Cardiac fibroblast (primary cell): ENCODE measurements at places on chromosomes 2 and 18.

DNA sequence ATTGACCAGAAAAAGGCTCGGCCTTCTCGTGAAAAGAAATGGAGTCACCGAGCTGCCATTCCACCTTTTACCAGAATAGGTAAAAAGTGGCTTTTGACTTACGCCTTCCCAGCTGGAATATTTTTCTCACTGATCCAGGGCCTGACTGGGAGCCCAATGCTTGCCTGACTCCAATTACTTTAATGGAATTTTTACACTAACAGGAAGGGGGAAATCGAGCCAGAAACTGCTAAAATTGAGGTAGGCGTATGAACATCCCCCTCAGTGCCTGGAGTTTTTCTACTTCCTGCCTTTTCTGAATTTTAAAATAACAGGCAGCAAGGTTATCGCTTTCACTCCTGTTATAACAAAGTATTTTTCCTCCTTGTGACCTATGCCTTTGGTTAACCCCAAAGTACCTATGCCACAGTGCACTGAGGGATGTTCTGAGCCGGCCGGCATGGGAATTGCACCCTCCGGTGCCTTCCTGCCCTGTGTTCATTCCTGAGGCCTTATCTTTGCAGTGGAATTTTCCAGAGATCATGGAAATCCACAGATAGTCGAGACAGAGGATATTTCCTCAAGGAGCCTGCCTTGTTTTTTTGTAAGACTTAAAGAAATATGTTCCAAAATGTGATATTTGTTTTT is 18.3 kb upstream of the RPL31 start:
- DNase-seq: no peak

DNA sequence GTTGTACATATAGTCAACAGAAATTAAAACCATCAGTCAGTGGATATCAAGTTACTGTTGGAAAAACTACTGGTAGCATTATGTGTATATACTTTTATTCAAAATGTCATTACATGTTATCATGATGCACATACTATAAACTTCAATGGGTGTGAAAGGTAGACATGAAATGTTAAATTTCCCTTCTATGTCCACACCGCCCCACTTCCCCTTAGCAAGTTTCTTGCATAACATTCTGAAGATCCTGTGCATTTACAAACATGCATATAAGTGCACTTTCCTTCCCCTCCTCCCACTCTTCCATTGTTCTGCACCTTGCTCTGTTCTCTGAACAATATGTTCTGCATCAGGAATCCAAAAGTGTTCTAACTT is 16.6 kb upstream of the HK2 start:
- no peak for DNase-seq

GRCh38 chr2:169452080-169452479 is 27.2 kb upstream of the BBS5 start:
- DNase-seq: peak; percentile 69

GRCh38 chr2:143140864-143141661 is 11.8 kb downstream of the ARHGAP15 start:
- DNase-seq: no peak

DNA sequence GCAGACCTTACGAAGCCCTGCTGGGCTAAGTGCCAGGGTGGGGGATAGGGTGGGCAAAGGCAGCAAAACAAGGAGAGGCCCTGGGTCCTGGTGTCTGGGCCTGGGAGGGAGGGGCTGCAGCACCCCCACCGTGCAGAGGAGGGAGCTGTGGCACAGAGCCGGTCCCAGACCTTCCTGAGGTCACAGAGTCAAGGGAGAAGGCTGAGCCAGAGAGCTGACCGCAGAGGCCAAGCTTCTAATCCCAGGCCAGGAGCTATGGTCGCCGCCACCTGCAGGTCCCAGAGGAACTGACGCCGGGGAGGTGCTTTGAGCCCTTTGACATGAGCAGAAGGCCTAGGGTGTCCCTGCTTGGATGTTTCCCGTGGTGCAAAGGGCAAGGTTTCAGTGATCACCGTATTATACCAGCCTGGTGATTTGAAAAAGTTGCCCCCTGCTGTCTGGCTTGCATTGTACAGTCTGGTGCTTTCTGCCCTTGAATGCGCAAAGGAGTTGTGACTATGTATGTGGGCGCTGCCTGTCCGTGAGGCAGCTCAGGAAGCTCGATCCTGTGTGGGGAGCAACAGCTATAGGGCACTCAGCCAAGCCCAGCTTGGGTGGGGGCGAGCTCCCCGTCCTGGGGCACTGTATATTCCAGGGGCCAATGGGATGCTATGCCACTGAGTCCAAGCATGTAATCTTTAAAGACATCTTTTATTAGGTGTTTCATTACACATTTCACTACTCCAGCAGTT is 44.3 kb downstream of the EDAR start:
- DNase-seq: no peak

DNA sequence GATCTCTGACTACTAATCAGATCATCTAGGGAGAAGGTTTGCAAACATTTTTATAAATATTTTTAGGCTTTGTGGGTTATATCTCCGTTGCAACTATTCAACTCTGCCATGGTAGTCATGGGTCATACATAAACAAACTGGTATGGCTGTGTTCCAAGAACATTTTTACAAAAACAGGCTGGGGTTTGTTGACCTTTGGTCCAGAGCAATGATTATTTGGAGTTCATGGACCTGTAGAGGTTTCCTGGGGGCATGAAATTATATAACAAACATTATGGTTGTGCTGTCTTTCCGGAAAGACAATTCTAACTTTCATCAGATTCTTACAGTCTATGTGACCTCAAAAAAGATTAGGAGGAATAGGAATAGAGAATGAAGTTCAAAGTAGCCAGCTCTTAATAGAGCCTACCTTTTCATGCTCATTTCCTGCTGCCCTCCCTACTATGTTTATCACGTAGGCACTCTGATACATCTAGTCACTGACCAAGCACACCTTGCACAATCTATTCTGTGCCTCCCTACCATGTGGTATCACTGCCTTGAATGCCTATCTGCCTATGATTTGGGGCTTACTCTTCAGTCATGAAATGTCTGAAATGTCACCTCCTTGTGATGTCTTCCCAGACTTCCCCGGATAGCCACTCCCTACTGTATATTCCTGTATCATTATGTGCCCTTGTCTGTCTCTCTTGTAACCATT is 102.4 kb upstream of the SCN1A start:
- peak; percentile 76 for DNase-seq

DNA sequence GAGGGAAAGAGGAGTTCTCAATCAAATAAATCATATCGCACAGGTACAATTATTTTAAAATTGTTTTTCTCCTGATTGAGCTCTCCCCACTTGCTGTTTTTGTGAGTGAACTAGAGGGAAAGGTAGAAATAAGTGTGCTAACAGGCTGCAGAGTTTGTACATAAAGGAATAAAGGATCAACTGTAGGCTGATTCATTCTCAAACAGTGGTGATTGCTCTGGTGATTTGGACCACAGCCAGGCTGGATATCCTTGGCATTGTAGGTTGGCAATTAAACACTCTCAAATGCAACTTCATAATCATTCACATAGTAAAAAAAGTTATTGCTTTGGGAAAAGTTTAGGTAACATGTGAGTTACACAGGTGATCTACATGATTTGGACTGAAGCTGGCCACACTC is 29.8 kb downstream of the LRP1B start:
- DNase-seq: no peak

DNA sequence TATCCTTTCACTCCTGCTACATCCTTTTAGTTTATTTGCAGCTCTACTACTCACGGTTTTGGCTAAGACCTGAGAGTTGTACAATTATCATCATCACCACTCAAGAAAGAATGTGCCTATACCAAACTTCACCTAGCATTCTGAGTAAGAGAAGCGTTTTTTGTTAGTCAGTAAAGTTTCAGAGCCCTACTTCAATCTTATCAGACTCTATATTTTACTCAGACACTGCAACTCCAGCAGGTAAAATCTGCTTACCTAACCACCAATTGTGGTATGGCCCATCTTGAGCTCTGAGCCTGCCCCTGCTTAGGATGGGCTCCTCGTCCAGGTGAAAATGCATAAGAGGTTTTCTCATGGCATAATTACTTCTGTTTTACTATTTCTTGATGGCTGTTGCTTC is 37.1 kb downstream of the ICOS start:
- DNase-seq: no peak

- DNase-seq: no peak
Observed at GRCh38 chr2:137886083-137886831, 78.0 kb upstream of the HNMT start.

DNA sequence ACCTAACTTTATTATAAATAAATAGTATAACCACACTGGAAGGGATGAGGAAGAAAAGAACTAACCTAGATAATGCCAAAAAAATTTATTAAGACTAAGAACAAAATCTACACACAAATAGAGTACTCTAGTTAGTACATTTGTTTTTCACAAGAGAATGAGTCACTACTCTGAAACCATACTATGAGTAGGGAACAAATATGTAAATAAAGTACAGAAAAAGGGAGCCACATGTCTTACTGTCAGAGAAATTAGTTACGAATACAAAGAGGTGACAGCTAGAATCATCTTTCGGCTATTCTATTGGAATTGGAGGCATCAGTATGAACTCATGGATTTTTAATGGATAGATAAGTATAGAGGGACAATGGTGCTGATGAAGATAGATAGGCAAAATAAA is 150.5 kb downstream of the COPS8 start:
- peak; percentile 68 for DNase-seq

GRCh38 chr2:133658020-133658903 is 90.0 kb upstream of the NCKAP5 start:
- DNase-seq: peak; percentile 68

- no peak for DNase-seq
Observed at GRCh38 chr2:14074691-14075090, 557.8 kb upstream of the LRATD1 start.

GRCh38 chr18:23565916-23566547 is 20.3 kb downstream of the NPC1 start:
- no peak for DNase-seq

- peak; percentile 39 for DNase-seq
Observed at GRCh38 chr2:234771980-234772732, 179.7 kb upstream of the SH3BP4 start.

DNA sequence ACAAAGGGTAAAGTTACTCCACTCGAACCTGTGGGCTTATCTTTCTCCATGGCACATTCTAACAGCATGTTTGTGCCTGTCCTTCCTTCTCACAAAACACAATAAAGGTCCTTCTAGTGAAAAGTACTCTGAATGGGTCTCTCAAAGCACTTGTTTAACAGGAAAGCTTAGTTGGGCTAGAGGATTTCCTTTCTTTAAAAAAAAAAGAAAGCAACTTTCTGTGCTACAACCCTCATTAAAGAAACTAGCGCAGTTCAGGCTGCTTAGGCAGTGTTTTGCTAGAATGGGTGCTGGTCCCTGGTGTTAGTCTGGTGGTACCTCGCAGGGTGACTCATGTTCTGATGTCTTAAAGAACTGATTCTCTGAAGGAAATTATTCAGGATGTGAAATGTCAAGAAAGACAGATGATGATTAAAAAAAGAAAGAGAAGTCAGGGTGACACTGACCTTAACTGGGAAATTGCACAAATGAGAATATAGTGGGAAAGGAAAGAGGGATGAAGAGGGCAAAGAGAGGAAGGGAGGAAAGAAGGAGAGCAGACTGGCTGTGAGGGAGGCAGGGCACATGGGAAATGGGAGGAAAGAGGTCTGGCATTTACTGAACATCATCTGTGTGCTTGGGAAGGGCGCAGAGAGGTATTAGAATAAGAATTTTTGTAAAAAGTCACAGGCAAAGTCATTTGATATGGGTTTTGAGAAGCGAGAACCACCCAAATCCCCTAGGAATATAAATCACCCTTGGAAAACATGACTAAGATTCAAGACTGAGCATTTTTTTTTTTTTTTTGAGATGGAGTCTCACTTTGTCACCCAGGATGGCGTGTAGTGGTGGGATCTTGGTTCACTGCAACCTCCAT is 74.9 kb downstream of the ATP8B1 start:
- peak; percentile 42 for DNase-seq

- no peak for DNase-seq
Observed at GRCh38 chr2:203711399-203711798, 5.0 kb downstream of the CD28 start.

DNA sequence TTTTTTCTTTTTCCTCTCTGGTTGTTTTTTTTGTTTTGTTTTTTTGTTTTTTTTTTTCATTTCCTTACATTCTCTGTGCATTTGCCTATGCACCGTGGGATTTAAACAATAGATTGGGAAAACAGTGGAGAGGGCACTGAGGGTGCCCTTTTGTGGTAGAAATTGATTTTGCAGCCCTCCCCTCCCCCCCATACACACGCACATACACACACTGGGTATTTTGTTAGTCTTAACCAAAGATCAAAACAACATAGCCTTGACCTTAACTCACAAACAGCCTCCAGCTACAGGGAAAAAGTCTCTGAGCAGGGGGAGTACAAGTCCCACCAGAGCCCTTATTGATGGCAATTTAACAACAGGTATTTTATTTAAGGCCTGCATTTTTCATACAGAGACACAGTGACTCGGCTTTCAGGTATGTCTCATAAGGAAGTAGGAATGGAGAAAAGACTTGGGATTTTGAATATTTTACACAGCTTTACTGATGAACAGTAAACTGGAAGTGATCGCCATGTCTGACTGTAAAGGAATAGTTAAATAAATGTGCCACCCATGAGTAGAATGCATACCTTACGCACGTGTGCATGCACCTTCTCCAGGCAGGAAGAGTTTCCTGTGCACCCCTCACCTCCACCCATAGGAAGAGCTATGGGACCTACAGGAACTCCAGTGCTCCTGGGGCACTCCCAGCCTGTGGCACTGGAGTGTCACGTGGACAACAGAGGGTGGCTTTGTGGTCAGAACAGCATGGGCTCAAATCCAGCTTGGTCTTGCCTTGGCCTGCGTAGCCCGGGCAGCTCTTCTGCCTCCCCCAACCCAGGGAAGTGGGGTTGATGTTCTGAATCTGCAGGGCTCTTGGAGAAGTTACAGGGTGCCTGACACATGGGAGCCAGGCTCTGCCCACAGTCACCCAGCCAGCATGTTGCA is 266.4 kb downstream of the ANAPC1 start:
- peak; percentile 52 for DNase-seq

- DNase-seq: no peak
Observed at GRCh38 chr2:63862806-63863205, 21.1 kb downstream of the UGP2 start.

- no peak for DNase-seq
Observed at GRCh38 chr2:46778511-46778910, 137.1 kb downstream of the MCFD2 start.

- no peak for DNase-seq
Observed at GRCh38 chr2:86512034-86512433, 51.2 kb downstream of the CHMP3 start.

- DNase-seq: no peak
Observed at GRCh38 chr2:66240286-66240685, 194.6 kb upstream of the MEIS1 start.

GRCh38 chr2:9273486-9274130 is 67.0 kb downstream of the ASAP2 start:
- no peak for DNase-seq

GRCh38 chr2:188452084-188452483 is 160.4 kb downstream of the GULP1 start:
- DNase-seq: no peak

DNA sequence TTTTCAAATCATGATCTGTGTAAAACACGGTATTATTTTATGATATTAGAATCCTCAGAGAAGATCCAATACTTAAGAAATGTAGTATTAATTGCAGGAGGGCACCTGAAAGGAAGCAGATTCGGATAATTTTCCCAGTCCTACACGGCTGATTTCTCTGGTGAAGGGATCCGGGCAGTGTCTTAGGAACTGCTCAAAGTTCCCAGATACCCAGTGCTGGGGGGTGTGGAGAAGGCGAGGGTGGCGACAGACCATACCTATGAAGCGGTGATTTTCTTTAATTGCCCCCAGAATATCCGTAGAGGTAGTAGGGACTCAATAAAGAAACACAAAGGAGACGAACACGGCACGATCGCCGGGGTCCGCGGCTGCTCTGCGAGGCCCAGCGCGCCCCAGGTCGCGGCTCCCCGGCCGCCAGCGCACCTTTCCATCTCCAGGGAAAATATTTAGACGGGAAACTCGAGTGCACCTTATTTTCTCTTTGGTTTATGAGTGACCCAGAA is 1.4 kb upstream of the SOX11 start:
- DNase-seq: no peak
